ENCODE measurements at places on chromosomes 2 and 18.

DNA sequence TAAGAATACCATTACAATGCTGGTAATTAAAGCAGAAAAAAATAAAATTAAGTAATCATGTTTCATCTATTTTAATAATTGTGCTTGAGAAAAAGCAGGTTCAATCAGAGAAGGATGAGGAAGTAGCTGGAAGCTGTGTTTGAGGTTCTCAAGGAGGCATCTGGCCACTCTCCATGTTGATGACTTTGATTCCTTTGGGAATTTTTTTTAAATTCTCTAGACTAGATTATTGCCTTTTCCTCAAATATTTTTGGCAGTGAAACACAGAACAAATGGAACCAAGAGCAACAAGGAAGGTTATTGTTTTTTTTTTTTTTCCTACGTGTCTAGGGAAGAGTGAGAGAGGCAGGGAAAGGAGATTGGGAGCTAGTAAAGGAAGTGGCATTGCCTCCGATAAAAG is 99.9 kb upstream of the NRP2 start:
- no peak for DNase-seq

GRCh38 chr2:81876624-81877023 is 1572.1 kb upstream of the LRRTM1 start:
- no peak for DNase-seq

DNA sequence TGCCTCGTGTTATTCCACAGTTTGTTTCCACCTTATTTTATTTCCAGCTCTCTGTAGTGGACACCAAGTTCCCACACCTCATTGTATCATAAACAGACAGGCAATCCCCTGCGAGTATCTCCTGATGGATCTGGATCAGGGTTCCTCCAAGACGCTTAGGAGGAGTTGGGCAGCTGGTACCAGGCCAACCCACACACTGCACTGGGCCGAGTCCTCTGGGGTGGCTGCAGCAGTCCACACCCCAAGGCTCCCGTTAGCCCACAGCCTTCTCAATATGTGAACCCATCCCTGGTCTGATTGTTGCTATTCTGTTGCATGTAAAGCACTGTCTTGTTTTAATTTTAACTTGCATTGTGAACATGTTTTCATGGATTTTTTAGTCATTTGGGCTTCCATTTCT is 178.8 kb upstream of the RAB6C start:
- DNase-seq = peak; percentile 22

DNA sequence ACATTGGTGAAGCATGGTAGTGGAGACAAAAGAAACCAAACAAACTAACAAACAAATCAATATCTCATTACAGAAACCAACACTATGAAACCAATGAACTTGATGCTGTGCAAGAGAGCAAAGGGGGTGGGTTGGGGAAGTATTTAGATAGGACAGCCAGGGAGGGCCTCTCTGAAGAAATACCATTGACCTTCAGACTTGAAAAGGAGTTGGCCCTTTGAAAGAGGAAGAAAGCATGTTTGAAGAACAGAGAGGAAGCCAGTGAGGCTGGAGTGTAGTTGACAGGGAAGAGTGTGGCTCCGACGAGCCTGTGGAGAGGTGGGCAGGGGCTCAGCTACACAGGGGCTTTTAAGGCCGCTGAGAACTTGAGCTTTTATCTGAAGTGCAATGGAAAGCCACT is 151.0 kb upstream of the GATA6 start:
- no peak for DNase-seq

DNA sequence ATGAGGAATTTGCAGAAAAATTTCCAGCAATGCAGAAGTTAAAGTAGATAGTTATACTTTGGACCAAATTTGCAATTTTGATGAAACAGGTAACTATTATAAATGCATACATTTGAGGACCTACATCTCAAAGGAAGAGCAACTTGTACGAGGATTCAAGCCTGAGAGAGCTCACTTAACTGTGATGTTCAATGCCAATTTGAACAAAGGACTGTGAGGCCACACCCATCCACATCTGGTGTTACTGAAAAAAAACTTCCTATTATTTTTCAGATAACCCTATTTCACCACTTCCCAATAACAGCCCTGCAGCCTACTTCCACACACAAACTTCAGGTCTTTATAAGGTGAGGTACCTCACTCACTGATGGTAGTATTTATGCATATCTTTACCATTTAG is 203.5 kb upstream of the NABP1 start:
- DNase-seq = no peak

DNA sequence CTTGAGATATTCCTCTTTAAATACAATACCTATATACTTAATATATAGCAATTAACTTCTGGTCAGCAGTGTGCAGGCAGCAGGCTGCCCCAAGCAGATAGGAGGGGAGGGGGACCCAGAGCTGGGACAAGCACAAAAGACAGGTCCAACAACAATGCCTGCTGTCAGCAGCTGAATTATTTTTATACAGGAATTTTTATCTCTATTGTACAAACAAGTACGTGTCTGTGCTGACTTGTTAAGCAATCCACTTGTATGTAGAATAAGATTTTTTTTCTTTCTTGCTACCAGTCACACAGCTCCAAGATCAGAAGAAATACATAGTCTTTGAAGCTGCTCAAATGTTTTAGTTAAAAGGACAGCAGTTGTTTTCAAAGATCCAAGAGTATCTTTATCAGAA is 16.7 kb downstream of the BCL11A start:
- DNase-seq = no peak

- DNase-seq = no peak
Measured at GRCh38 chr2:72971036-72971435, 53.7 kb downstream of the EMX1 start.

DNA sequence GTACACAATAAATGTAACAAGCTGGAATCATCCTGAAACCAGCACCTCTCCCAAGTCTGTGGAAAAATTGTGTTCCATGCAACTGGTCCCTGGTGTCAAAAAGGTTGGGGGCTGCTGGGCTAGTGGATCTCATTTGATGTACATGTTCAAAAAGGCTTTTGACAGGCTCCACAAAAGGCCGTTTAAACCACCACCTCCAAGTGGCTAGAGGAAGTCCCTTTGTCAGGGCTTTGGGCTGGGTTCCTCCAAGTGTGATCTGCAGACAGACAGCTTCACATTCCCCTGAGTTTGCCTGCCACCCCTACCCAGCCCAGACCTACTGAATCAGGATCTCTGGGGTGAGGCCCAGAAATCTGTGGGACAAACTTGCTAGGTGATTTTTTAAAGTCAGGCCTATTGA is 84.7 kb downstream of the TGFA start:
- DNase-seq = no peak

DNA sequence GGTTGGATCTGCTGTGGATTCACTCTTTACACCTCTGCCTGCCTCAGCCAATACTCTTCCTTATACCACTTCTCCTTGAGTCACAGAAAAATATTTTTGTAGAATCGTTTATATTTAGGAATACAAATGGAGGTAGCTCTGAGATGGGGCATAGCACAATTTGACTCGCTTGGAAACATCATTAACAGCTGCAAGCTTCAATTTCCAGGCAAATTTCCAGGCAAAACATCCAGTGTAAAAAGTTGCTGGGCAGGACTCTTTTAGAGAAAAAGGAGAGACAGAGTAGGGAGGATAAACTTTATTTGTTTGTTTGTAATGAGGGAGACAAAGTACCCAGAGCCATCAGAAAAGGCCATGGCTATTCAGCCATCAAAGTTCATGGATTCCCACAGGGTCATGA is 74.4 kb upstream of the SOX11 start:
- no peak for DNase-seq

DNA sequence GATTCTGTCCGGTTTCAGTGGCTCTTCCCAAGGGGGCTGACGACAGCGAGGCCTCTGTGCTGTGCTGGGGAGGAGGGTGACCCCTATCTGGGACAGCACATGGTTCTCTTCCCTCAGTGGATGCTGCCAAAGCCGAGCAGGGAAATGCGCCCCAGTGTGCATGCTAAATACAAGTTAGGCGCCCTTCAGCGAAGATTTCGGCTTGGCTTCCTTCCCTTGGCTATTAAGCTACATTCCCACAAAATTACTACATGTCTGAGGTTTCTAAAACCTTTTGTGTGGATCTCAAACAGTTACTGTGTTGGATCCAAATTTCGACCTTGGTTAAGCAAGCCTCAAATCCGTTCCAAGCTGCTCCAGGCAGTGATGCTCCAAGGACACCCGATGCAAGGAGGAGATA is 440.3 kb downstream of the NRXN1 start:
- DNase-seq = no peak

DNA sequence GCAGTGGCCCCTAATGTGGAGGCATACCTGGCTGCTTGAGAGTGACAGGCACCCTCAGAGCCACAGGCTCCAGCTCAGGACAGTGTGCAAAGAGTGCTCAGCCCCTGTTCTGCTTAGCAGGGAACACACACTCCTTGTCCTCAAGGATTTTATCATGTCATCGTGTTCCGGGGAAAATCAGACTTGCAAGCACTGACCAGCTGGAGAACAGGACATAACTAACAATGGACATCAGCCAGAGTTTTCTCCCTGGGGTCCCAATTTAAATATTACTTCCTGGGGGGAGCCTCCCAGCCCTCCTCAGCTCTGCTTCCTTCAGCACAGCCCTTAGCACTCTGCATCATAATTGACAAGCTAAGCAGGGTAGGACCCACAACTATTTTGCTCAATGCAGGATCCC is 175.4 kb upstream of the ACAA2 start:
- no peak for DNase-seq

GRCh38 chr2:29628108-29628745 is 293.2 kb downstream of the ALK start:
- DNase-seq = no peak

- DNase-seq = no peak
Measured at GRCh38 chr2:102433973-102434654, 11.2 kb downstream of the IL18RAP start.

DNA sequence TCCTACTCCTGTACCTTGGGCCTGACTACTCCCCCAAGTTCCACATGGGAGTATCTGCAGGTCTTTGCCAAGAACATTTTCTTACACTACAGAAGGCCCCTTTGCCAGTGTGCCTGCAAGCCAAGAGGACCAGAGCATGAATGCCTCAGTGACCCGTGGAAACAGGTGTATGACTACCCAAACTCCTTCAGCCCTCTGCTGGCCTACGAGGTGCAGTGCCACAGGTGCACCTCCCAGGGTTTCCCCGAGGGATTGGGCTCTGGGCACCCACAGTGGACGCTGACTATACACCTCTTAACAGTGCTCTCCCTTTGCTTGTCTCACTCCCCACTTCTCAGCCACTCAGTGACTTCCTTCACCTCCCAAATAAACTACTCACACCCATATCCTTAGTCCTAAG is 91.4 kb downstream of the COL6A3 start:
- no peak for DNase-seq

DNA sequence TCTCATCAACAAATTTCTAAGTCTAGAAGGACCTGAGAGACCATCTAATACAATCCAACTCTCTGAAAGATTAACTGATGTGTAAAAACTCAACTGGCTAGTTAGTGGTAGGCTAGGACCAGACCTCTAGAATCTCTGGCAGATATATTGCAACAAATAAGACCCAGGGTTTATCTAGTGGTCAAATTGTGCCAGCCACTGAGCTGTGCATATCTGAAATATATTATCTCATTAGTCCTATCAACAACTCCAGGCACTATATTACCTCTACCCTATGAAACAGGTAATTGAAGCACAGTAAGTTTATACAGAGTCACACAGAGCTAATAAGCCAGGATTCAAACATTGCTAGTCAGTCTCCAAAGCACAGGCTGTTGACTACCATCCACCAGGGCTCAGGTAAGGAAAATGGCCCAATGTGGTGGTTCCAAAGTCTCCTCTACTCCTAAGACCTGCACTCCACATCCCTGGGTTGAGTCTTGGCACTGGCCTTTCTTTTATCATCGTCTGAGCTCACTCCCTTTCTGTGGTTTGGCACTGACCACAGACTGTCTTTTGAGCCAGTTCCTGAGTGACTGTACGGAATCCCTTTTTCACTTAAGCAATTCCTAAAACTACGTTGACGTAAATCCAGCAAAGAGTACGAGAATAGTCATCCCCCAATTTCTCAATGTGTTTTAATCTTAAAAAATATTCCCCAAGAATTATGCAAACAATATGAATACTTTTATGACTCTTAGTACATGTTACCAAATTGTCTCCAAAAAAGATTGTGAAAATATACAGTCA is 11.9 kb upstream of the PID1 start:
- no peak for DNase-seq

DNA sequence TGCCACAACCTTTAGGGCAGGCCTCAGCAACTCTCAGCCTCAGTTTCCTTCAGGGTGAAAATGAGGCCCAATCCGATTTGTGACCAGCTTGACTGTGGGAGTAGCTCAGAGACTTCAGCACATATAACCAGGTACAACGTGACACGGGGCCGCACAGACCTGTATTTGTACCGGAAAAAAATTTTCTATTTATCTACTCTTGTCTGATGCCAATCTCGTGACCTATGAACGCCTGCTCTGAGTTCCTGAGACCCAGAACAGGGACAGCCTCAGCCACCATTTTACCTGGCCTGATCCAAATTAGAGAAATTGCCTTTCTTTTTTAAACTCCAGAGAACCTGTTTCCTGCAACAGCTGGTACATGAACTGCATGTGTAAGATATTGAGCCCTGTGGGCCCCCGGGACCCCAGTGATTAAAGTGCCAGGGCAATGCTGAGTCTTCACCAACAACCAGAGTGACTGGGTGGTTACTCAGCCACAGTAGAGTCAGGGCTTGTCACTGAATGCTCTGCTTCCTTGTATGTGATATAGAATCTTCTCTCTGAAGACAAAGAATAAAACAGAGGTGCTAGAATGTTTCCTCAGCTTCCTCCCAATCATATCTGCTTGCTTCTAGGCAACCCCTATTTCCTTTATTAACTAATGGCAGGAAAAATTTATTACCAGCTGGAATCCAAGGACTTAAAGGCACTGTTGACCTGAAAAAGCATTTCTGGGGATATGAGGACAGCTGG is 47.8 kb upstream of the FZD7 start:
- no peak for DNase-seq

DNA sequence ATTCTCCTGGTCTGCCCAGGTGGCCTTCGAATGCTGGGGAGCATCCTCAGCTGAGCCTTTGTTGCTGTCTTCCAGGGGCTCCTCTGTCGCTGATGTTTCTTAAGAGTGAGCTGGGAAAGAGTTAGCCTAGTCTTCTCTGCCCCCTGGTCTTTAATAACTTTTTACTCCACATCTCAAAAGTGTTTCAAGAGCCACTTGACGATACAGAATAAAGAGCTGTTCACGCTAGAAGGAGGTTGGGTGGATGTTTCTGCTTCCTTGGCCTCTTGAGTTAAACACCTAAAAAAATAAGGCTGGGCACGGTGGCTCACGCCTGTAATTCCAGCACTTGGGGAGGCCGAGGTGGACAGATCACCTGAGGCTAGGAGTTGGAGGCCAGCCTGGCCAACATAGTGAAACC is 2.8 kb upstream of the BUB1 start:
- no peak for DNase-seq

GRCh38 chr18:11119550-11119949 is 29.8 kb downstream of the PIEZO2 start:
- no peak for DNase-seq

DNA sequence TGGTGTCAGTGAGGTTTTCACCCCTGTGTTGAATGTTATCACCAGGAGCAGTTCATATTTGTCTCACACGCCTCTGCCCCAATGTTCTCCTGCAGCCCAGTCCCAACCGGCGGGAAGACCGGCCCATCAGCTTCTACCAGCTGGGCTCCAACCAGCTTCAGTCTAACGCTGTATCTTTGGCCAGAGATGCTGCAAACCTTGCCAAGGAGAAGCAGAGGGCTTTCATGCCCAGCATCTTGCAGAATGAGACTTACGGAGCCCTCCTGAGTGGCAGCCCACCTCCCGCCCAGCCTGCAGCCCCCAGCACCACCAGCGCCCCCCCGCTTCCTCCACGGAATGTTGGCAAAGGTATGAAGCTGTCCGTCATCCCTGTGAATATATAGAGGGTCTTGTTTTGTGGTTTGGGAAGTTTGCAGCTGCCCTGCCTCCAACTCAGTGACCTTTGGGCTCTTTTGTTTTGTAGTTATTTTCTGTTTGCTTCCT is 35.1 kb downstream of the ITGB1BP1 start:
- no peak for DNase-seq

Data from islet precursor cell (in vitro differentiated cells).